Esophagus squamous epithelium (tissue), 5 donors: ENCODE measurements at places on chromosomes 1 and 21. TPM values are rescaled to one million over a fixed set of nuclear protein-coding genes. Genes with fewer than 3 reads are reported as not detected.

DNA sequence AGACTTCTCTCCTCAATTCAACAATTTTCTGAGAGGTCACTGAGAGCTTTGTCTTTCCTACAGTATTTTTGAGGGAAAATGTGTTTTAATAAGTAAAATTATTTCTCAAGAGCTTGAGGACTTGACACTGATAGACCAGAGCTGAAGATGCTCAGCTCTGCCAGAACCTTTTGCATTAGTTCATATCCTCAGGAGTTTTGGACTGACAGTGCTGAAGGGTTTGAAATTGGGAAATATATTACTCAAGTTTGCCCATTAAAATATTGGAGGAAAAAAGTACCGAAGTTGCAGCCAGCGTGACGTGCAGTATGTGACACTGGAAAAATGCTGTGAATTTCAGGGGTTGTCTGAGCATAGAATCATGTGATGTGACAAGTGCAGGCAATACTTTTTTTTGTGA lies 346.6 kb upstream of the DPYD start:
- no peak for DNase-seq

DNA sequence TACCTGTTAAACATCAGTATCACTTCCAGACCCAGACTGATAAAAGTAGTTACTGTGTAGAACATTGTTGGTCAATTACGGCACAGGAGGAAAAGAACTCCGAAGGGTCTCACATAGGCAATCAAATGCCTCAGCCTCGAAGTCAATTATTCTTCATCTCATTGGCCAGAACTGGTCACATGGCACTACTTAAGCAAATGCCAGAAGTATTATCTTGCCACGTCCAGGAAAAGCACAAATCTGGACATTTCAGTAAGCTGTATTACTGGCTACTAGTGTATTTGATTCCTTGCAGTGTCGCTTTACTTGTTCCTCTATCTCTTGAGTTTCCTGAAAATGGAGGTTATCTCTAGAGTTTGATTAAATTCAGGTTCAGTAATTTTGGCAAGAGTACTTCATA lies 24.4 kb downstream of the DIO1 start:
- DNase-seq, result no peak

GRCh38 chr1:202281316-202282024 lies 60.3 kb downstream of the UBE2T start:
- DNase-seq, result no peak

GRCh38 chr1:89051955-89052312 lies 13.1 kb downstream of the GBP1 start:
- DNase-seq, result no peak

DNA sequence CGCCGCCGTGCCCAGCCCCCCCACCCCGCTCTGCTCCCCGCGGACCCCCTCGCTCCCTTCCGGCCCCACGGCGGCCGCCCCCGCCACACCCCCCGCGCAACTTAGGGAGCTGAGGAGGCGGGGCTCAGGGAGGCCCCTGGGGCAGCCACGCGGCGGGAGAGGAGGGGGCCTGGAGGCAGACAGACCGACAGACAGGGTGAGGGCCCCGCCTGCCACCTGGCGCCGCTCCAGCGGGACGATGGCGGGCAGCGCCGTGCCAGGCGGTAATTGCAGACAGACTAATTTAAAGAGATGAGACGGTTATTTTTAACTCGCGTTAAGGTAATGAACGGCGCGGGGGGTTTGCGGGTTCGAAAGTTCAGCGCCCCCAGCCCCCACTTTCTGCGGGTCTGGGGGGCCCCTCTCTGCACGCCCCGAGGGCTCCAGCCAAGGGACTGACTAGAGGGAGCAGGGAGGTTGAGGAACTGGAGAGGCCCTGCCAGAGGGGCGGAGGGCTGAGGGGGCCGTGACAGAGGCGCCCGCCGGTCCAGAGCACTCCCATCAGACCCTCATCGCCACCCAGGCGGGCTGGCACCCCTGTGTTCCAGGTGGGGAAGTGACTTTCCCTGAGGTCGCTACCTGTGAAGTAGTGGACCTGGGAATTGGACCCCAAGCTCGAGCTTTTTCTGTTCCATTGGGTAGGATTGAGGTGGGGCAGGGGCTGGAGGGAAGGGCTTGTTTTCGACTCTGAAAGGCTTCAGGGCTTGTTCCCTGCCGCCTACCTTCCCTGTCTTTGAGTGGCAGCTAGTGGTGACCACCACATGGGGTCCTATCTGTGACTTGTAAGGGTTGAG lies 5.4 kb downstream of the FOXO6 start:
- no peak for DNase-seq

GRCh38 chr1:46764402-46764801 lies 34.4 kb upstream of the CYP4B1 start:
- no peak for DNase-seq

MYOM3 gene
- total RNA-seq, result 0.30 TPM

SLAMF9 gene
- 0.99 TPM for total RNA-seq

GRCh38 chr1:107010582-107010981 lies 45.9 kb upstream of the PRMT6 start:
- DNase-seq, result no peak

BSND gene
- total RNA-seq, result not detected

DNA sequence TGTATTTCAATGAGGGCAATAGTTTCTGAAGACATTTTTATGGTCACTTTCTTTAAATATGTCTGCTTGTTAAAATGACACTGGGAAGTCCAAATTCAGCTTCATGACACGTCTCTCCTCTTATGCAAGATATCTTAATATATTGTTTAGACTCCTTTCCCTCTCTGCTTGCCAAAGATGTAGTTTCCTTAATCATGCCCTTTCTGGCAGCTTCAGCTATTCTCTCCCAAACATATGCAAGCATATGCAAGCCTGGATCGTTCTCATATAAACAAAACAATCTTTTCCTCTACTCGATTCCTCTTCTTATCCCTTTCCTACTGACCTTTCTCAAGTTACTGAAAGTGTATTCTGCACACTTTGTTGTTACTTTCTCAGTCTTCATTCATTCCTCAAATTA lies 372.2 kb downstream of the PTBP2 start:
- DNase-seq, result no peak

DNA sequence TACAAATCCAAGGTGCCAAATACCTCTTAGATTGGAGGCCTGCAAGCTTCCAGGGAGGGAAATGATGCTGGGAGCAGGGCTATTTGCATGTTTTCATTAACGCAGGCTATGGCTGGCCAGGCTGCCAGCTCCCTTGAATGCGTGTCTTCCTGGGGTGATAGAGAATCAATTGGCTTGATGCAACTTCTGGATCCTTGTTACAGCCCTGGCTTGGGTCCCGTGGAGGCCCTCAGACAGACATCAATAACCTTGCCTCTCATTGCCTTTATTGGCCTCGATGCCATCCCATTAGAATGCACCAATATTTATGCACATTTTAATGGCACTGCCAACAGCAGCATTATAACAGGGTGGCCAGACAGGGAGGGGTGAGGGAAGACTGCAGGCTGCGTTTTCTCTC lies 54.0 kb downstream of the TNR start:
- DNase-seq, result no peak

DNA sequence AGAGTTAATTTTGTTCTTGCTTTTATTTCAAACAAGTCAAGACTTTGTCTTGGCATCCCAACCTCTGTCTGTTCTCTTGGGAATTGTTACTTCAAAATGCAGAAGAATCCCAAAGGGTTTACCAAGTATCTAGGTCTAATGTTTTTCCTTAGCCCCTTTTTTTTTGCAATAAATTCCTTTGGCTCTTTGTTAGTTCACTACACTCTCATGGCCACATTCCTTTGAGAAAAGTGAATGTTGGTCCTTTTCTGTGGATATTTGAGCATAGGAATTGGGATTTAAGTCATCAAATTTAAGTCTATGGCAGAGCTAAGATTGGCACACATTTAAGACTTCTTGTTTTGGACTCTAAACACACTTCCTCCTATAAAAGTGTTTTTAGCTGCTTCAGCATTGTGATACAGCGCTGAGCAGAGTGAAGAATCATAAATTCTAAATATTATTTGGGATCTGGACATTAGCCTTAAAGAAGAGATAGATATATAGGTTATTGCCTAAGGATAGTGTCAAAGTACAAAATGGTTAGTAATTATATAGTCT lies 1.9 kb downstream of the BTF3L4 start:
- DNase-seq, result no peak

FAM151A gene
- total RNA-seq, result 0.35 TPM

MAP1LC3C gene
- not detected for total RNA-seq

DNA sequence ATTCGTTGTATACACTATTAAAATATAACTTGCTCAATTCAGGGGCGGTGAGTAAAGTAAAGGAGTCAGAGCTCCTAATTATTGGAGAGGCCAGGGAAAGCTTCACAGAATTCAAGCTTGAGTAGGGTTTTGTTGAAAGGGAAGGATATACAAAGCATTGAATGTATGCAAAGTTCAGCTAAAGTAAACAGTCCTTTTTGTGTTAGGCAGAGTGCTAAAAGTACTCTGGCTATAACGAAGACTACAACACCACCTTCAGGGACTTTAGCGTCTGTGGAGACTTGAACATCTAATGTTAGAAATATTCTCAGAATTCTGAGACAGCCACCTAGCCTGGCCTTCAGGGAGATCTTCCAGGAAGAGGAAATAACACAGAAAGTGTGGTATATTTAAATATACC lies 1.1 kb downstream of the FALEC start:
- no peak for DNase-seq

DIRAS3 gene
- 1.1 TPM for total RNA-seq

YIPF1 gene
- total RNA-seq, result 15.8 TPM

DNA sequence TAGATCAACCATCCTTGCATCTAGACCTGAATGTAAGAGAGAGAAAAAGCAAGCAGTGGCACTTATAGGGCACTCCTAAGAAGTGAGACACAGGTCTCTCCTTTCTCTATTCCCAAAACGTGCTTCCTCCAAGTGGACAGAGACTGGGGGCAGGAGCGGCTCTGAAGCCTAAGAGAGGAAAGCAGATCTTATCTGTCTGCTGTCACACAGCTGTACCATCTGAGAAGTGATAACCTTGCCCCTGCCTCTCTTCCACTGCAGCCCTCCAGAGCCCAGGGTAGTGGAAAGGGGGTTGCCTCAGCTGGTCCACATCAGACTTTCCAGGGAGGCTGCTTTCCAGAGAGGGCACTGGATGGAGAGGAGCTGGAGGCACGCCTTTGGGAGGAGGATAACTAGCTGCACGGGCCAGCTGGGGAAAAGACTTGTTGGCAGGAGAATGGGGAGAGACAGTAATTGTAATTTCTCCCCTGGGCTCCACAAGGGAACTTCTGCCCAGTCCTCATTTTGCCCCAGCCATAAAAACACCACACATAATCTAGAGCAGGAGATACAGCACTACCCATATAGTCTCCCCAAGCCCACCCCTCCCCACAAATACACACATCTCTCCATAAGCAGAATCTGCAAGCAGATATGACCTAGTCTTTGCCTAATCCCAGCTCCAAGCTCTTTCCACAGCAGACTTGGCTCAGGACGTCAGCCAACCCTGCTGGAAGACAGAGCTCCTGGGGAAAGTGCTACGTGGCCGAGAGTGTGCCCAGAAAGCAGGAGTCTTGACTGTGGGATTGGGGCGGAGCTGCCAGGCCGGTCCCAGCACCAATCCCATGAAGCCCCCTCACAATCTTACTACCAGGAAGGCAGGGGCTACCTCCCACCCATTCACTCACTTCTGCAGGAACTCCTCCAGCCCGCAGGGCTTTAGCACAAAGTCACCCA lies 31.2 kb downstream of the PIK3C2B start:
- no peak for DNase-seq

DNA sequence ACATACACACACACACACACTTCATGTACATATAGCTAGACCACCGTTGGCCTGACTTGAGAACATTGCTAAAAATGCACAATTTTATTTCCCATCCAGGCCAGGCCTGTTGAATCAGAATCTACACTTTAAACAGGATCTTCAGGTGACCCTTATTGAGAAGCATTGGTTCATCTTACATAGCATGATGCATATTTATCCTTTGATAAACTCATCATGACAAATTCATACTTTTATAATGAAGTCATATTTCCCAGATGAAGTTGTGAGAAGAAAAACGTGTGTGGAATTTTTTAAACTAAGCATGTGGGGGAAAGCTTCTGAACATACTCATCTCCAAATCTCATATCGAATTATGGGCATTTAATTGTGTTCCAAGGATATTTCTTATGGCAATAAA lies 877.7 kb downstream of the MRPL39 start:
- no peak for DNase-seq

FCRL5 gene
- 0.09 TPM for total RNA-seq

DNA sequence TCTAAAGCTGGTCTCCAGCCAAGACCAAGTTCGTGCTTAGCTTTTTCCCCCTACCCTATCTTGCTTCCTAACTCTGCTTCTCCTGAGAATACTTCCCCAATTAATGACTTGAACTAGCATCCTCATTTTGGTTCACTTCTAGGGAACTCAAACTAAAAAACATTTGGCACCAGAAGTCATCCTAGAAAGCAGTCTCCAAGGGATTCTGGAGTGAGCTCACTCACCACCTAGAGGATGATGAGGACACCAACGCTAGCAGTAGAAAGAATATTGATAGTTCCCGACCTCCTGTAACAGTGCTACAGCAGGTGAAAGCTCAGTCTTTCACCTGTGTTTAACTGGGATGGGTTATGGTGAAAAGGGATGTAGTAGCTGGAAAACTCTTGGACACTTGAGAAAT lies 4.7 kb upstream of the PSMB2 start:
- no peak for DNase-seq

ERI3 gene
- 27.0 TPM for total RNA-seq
